Stimulated activated CD8-positive, alpha-beta memory T cell treated with anti-CD3 and anti-CD28 coated beads, Interleukin-4, amount 100 ng/mL, for 24 hours (primary cell): ENCODE measurements at places on chromosomes 2 and 18.

- peak; percentile 58 for DNase-seq
Observed at GRCh38 chr2:172461591-172462372, 34.4 kb downstream of the ITGA6 start.

DNA sequence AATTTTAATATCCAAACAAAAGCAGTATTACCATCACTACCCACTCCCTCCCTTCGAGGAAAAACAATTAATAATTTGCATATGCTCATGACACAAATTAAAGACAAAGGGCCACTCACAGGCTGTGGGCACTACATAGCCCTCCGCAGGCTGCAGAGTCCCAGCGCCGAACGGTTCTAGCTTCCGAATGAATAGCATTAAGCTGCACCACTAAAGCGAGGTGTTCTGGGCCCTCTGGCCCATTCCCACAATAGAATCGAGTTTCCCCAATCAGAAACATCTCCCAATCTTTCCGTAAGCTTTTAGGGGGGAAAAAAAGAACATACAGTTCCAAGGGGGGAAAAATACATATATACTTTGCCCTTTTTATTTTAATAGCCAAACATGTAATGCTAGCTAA, 14.5 kb upstream of the SIX3 start:
- DNase-seq = no peak

DNA sequence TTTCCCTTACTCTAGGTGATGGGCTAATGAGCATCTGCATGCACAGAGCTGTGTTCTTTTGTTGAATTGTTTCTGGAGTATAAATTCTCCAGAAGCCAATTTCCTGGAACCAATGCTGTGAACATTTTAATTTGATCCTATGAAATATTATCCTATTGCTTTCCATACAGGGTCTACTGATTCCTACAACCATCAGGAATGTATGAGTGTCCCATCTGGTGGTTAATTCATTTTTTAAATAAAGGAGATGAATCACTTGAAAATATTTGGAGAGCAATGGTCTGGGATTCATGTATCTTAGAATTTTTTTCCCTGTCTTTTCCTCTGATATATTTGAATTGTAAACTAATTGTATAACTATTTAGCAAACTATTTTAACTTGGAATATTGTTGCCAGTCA, 14.0 kb downstream of the KIF5C start:
- no peak for DNase-seq

DNA sequence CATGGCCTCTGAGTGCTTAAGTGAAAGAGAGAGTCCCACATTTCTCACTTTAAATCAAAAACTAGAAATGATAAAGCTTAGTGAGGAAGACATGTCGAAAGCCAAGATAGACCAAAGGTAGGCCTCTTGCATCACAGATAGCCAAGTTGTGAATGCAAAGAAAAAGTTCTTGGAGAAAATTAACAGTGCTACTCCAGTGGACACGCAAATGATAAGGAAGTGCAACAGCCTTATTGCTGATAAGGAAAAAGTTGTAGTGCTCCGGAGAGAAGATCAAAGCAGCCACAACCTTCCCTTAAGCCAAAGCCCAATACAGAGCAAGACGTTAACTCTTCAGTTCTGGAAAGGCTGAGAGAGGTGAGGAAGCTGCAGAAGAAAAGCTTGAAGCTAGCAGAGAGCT, 32.1 kb downstream of the PSMD1 start:
- DNase-seq = no peak

DNA sequence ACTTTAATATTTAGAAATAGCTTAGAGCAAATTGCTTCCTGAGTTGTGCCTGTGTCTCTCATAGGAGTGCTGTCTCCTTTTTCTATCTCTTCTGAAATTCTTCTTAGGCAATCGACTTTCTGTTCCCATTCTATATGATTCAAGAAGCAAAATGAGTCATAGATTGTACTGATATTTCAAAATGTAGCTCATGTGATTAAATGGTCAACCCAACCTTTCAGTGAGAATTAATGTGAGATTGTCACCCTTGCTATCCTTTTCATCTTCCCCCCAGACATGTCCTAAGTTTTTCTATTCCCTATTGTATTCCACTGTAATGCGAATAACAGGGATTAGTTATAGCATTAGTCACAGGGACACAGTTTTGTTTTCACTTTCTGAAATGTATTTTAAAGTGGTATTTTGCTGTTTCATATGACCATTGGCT, 413.6 kb downstream of the THSD7B start:
- no peak for DNase-seq

GRCh38 chr2:104429639-104430358, 424.1 kb upstream of the POU3F3 start:
- DNase-seq = no peak

- no peak for DNase-seq
Observed at GRCh38 chr18:23671564-23671963, 8.9 kb upstream of the ANKRD29 start.

DNA sequence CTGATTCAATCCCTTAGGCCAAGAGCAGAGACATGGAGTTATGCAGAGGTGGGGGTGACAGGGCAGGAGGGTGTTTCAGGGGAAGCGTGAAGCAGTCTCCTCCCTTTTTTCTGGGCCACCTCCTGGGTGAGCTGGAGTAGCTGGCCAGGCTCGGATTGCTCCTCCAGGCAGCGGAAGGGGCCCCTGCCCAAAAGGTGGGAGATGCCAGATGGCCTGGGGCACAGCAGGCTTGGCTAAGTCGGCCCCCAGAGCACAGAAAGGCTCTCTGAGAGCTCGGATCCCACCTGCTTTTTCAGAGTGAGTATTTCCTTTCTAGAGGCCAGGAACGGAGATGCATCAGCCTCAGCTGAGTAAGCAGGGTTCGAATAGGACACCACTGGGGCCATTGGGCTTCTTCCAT, 196.9 kb downstream of the ANKRD30B start:
- DNase-seq = no peak

DNA sequence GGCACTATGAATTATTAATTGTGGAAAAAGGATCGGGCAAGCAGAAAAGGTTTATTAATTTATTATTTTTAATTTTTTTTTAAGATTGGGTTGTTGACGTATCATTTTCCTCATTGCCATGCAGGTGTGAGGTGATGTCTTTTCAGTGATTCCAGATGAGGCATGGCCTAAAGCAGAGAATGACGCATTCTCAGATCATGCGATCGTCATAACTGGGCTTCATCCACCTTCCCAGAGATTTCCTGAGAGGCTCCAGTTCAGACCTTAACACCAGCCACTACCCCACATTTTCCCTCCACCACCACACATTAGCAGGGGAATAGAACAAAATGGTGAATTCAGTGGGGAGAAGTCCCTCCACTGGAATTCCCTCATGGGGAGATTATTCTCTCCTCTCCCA, 518.4 kb upstream of the SPHKAP start:
- DNase-seq = no peak

DNA sequence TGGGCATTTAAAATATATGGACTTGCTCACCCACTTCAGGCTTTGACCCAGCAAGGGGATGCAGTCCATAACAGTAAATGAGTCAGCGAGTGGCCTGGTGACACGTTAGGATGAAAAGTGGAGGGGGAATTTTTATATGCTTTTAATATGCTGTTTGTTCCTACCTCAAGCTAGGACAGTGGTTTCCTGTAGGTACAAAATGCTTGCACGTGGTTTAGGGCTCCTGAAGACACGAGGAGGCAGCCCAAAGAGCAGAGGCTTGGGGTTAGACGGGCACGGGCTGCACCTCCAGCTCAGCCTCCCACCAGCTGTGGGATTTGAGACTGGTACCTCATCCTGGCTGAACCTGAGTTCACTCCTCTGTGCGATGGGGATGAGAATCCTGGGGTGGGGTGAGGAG, 306.2 kb upstream of the CXCR4 start:
- no peak for DNase-seq

DNA sequence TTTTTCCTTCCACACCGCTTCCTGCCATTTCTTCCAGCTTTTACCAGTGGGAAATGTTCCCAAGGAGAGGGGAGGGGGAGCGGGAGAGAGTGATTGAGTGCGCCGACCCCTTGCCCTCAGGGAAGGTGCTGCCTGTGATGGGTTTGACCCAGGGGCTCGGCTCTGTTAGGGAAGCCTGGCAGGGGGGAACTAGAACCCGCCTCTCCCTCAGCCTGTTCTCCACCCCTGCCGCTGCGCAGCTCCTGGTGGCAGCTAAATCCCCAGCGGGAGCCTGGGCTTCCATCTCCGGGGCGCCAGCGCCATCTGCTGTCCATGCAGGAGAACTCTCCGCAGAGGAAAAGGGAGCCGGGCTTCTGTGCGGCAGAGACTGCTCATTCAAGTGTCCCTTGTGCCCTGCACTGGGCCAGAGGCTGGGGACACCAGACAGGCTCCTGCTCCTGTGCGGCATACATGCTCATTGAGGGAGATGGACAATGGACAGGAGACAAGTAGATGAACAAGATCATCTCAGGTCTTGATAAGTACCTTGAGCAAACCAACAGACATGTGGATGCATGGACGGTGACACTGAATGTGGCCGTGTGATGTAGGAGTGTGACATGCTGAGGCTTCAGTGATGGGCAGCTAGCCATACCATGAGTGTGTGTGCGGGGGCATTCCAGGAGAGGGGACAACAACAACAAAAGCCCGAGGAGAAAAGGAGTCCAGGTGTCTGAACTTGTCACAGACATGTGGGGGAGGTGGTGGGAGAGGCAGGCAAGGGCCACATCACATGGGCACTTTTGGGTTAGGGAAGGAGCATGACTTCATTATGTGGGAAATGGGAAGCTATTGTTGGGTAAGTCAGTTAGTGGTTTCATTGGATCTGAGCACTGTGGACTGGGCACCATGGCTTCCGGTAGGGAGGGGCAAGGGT, 13.3 kb downstream of the CHPF start:
- peak; percentile 78 for DNase-seq

DNA sequence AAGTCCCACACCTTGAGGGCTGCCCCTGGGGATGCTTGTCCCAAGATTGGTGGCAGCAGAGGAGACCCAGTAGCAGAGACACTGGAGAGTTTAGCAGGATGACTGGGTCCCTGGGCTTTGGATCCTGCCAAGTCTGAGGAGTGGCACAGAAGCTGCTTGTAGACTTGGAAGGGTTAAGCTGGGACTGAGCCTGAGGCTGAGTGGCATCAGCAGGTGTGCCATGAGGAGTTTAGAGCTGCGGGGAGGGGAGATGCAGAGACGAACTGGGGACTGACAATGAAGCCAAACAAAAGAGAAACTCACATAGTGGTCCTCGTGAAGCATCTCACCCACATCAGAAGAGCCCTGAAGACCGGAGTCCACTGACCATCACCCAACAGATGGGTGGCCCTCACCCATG, 329.7 kb upstream of the KLHL29 start:
- no peak for DNase-seq

GRCh38 chr2:219641390-219642068, 14.1 kb downstream of the SLC4A3 start:
- DNase-seq = no peak

- DNase-seq = no peak
Observed at GRCh38 chr2:206275312-206276055, 1.0 kb downstream of the ZDBF2 start.

DNA sequence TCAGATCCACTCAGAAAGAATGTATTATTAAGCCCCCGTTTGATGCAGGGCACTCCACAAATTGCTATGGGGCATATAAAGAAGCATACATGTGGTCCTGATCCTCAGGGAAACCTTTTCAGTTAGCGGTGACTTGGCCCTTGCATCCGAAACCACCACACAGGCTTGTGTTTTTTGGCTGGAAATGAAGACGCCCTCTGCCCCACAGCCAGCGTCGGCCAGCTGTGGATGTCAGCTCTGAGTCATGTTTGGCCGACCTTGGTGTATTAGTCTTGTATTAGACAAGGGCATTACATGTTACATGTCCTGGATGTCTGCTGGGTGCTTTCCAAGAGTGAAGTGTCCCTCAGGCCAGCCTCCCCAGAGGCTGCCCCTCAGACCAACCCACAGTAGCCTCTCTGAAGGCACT, 107.6 kb upstream of the MAP3K20 start:
- DNase-seq = no peak

- DNase-seq = no peak
Observed at GRCh38 chr18:23151414-23152099, 16.3 kb downstream of the CABLES1 start.

GRCh38 chr2:160606341-160606740, 112.7 kb upstream of the RBMS1 start:
- DNase-seq = no peak

DNA sequence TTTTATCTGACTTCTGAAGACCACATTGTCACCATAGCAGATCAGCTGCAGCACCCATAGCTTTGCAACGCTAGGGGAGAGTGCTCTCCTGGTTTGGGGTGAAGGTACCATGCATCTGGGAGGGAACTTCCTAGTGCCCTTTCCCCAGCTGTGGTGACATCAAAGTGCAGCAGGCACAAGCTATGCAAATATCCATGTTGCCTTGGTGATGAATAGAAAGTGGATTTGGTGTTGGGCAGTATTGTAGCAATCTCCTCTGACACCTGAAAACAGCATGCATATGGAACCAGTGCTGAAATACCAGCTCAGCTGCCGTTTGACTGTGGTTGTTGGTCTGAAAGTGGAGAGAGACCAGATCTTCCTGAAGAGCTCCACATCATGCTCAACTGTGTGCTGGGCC, 37.1 kb downstream of the BCL2L11 start:
- no peak for DNase-seq

DNA sequence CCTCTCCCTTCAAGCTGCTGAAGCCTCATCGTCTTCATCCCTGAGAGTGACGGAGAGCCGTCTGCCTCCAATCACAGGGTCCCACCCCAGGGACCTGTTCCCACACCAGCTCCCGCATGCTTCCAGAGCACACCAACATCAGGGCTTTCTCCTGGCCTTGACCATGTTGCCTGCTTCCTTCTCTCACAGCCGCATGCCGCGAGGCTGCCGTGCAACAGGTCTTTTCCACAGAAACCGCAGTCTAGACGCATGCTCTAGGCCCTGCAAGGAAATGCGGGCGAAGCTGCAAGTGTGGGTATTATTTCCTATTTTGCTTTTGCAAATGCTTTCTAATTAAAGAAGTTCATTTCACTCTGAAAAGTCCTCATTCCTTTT, 277.8 kb downstream of the EIPR1 start:
- DNase-seq = no peak

GRCh38 chr2:182826064-182826463, 40.4 kb downstream of the FRZB start:
- DNase-seq = no peak

GRCh38 chr2:43139996-43140621, 86.3 kb downstream of the ZFP36L2 start:
- DNase-seq = no peak

DNA sequence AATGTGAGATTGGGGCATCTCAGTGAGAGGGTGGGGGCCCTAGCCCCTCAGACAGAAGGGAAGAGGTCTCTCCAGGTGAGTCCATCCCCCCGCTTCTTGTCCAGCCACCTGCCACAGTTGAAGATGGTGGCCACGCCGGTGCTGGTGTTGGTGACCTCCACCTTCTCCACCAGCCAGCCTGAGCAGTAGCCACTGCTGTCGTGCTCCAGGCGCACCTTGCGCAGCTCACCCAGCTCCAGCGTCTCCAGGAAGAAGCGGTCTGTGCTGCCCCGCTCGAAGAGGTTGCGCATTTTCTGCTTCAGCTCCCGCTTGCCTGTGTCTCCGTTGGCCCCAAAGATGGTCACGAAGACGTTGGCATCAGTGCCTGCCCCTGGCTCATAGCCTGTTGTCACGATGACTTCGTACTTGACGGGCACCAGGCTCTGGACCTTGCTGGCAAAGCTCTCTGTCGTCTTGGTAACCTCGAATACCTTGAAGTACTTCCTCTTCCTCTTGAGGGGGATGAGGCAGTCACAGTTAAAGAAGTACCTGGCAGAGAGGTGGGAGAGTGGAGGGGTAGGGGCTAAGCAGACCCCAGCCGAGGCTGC, 179.5 kb downstream of the LOXHD1 start:
- DNase-seq = no peak
